ENCODE measurements at places on chromosomes 13 and 19.

GRCh38 chr13:106212386-106213010 lies 323.0 kb downstream of the EFNB2 start:
- no peak for DNase-seq

DNA sequence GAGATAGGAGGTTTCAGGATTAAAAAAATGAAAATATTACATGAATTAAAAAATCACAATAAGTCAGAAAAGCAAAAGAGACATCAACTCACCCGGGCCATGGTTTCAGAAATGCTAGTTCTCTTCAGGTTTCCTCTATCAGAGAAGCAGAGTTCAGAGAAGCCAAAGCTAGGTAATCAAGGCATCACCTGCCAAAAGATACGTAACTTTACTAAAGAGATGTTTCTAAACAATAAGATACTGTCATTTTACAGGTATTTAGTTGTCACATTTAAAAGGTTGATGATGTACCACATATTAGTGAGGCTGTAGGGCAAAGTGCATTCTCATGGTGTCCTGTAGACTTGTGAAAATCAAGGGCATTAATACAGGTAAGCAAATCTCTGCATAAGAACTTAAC lies 51.2 kb downstream of the ZNF45 start:
- no peak for DNase-seq

- no peak for DNase-seq
Observed at GRCh38 chr13:99053636-99054233, 75.9 kb upstream of the DOCK9 start.

- DNase-seq, result no peak
Observed at GRCh38 chr19:30333291-30334065, 38.7 kb upstream of the ZNF536 start.

- no peak for DNase-seq
Observed at GRCh38 chr13:41364043-41364442, 53.0 kb downstream of the NAA16 start.

GRCh38 chr13:84050536-84050935 lies 168.3 kb upstream of the SLITRK1 start:
- DNase-seq, result no peak

- DNase-seq, result no peak
Observed at GRCh38 chr19:1106841-1107660, 3.3 kb downstream of the GPX4 start.

DNA sequence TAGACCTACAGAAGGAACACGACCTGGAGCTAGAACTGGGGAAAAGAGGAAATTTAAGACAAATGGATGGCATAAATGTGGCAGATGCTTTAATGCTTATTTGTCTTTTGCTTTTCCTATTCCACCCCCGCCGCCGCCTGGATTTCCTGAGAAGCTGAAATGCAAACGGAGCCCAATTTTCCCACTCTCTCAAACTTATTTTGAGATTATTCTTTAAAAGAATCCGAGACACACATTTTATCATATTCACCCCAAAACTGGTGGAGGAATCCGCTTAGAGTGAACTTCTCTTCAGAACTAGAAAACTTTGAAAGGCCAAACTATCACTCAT lies 5.8 kb downstream of the POU4F1 start:
- DNase-seq, result no peak

DNA sequence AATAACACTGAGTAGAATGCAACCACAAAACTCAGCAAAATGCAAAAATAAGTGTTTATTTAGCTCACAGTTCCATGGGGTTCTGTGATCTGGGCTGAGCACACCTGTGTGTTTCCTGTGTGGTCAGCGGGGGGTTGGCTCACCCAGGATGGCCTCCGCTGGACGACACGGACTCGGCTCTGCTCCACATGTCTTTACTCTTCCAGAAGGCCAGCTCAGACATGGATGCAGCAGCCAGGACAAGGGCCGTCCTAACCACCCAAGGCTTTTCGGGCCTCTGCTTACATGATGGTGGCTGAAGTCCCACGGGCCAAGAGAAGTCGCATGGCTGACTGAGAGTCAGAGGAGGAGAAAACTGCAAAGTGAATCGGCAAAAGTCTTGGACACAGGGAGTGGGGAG lies 153.5 kb upstream of the IRS2 start:
- DNase-seq, result no peak

DNA sequence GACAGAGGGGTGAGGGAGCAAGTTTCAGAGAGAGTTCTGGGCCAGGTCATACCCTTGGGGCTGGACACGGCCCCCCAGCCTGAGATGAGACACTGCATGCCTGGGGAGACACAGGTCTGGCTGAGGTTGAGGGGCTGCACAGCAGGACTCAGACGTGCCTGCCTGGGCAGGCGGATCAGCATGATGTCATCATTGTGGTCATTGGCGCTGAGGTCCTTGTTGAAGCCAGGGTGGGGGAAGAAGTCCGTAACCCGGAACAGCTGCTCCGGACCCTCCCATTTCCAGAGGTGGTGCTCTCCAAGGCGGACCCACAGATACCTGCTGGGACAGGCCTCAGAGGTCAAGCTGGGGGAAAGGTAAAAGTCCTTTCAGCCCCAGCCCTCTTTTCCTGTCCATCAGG lies 5.0 kb upstream of the KLK8 start:
- DNase-seq, result no peak

DNA sequence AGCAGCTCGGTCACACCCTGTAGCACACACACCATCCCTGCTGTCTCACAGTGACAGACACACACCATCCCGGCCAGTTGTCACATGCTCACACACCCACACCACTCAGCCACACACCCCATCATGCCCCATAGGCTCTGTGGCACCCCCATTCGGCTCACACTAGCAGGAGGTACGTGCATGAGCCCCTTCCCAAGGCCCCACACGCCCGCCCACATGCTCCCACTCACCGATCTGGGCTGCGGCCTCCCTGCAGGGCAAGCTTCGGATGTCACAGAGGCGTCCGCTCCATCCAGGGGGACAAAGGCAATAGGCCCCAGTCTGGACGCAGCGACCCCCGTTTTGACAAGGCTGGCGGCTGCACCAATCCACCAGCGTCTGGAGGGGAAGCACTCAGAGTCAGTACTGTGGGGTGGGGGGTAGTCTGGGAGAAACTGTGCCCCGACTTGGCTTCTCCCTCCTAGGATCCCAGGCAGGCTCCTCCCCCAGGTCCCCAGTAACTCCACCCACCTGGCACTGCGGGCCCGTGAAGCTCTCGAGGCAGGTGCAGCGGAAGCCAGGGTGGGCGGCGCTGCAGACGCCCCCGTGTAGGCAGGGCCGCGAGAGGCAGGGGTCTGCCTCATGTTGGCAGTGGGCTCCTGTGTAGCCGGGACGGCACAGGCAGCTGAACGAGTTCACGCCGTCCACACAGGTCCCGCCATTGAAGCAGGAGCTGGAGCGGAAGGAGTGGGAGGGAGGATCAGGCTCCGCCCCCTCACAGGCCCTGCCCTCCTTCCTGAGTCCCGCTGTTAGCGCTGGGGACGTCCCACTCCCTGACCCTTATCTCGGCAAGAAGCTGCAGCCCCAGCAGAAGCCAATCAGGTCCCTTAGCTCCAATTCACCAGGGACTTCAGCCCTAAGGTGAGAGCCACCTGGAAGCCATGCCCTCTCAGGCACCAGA lies 20.1 kb downstream of the NOTCH3 start:
- no peak for DNase-seq

DNA sequence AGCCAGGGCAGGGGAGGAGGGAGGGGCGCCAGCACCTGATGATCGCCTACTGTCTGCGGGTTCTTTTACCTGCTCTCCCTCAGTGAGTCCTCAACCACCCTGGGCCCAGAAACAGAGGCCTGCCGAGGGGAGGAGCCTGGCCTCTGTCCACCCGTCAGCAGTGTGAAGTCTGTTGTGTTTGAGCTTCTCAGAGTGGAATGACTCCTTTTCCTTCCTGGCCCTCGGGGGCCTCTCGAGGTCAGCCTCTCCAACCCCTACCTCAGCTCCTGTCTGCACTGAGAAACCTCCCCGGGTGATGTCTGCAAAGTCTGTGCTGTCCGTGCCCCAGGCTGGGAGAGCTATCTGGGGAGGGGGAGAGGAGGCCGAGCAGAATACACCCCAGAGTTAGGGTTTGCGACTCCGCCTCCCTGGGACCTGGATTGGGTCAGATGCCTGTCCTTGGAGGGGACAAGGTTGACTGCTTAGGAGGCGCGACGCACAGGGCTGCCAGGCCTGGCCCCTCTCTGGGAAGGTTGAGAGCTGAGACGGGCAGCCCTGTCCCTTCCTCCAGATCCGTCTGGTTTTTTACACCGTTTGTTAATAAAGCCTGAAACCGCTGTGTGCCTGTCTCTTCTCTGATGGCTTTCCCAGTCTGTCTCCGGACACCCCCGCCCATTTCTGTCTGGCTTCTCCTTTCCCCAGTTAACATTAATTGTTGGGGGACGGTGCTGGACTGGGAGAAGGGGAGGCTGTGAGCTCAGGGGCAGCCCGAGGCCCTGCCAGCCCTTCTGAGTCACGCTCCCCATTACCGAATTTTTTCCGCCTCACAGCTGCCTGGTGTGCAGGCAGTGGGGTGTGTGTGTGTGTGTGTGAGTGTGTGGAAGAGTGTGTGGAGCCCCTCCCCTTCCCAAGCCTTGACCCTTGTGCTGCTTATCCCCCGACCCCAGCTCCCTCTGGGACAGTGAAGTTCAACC lies 989 bp upstream of the SSC5D start:
- DNase-seq, result no peak

DNA sequence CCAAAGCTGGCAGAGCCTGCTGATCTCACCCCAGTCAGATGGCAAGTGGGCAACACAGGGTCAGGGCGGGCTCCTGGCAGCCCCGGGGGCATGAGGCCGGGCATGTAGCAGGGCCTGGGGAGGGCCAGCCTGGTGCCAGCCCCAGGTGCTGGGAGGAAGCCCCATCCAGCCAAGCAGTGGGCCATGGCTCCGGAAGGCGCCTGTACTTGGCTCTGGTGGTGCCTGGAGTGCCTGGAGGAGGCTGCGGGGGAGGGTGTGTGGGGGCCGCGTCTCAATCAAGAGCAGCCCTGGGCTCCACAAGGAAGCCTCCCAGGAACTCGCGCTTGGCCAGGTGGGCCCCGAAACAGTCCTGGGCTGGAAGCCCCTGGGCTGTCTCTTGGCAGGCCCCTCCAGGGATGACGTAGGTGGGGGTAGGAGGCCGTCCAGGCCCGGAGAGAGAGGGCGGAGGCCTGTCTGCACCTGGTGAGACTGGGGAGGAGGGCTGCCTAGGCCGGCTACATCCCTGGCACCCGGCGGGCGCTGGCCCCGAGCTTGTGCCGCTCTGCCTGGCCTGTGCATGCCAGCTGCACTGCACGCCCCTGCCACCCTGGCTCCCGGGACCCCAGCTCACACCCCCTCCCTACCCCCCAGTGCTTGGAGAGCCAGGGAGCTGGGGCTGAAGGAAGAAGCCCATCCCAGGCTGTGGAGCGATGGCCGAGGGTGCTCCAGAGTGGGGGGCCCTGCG lies 45.9 kb downstream of the COMP start:
- DNase-seq, result no peak

DNA sequence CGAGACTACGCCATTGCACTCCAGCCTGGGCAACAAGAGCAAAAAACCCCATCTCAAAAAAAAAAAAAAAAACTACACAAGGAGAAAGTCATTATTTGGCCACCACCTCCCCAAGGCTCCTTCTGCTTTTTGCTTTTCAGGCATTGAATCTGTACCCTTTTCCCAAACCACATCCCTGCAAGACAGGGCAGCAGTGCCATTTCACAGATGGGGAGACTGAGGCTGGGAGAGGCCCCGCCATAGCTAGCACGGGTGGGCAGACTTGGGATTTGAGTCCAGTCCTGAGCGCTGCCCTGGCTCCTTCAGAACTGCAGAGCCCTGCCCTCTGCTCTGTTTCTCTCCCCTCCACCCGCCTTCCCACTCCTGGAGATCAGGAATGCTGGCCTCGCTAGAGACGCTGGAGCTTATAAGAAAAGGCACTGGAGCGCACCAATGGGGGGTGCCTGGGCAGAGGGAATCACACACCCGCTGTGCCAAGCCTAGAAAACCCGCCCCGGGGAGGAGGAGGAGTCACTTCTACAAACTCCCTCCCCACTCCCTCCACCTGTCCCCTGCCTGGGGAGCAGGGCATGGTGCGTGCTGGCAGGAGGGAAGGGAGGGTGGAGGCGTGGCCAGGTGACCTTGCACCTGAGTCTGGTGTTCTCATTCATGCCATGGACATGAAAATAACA lies 17.6 kb downstream of the TJP3 start:
- DNase-seq, result no peak

DNA sequence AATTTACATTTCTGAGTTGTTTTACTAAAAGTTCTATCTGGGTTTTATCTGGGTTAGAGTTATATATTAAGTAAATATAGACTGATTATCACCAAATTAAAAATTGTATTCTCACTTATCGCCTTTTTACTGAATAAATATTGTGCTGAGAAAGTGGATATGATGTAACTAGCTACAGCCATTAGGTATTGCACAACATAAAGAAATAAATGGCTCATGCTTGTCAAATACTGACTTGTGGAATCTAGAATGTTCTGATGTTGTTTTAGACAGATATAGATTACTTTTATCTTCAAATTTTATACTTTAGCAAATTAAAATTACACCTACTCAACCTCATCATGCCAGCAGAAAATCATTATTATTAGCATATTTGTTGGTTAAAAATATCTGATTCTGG lies 1277.1 kb upstream of the MIR17HG start:
- no peak for DNase-seq

DNA sequence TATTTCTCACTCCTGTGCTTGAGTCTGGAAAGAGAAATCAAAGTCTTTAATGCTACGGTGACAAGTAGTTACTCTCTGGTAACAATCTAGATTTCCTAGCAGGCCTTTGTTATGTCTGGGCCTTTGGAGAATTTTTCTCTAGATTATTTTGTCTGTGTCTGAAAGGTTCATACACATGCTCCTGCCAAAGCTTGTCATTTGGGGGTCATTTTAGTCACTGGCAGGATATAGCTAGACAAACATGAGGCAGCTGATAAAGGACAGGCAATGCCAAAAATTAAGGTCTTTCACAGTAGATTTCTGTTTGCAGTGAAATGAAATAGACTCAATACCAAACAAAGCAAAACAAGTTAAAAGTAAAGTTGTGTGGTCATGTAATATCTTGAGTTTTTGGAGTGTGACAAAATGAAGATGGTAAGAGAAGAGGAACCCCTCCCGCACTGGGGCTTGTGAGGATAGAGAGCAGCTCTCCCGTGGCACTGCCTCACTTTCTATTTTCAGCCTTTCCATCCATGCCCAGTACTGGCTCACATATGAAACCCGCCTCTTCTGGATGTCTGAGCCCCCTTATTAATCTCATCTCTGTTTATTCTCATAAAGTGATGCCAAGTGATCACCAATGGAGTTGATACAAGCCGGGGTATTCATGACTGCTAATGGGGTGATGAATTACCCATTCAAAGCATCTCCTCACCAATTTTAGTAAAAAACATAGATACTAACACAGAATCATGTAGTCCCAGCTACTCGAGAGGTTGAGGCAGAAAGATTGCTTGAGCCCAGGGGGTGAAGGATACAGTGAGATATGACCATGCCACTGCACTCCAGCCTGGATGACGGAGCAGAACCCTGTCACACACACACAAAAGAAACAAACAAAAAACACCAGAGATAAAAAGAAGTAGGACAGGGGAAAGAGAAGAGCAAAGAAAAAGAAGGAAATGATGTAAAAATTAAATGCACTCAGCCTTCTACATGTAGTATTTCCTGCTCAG lies 389.3 kb downstream of the FGF14 start:
- no peak for DNase-seq

Measured in activated B cell treated with CpG ODN at 0.5 μM for 24 hours (primary cell).